Midbrain (tissue), 1 donor: ENCODE measurements at places on chromosomes 2 and 18.

GRCh38 chr2:151297882-151298281 is 8.4 kb upstream of the NMI start:
- DNase-seq, result no peak

DNA sequence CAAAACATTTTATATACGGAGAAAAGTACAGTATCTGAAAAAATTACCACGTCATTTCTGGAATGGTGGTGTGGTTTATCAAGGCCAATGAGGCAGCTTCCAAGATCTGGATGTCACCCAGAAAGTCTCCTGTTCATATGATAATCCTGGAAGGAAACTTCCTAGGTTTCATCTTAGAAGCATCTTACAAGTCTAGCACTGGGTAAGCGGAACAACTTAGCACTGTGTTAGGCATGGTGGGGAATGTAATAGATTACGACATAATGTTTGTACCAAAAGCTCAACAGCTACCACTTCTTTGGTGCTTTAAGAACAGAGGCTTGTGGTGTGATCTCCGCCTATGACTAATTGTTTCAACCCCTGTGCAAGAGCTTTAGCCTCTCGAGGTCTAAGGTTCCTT is 63.1 kb upstream of the LYPD1 start:
- no peak for DNase-seq

GRCh38 chr18:48949606-48950535 is 894 bp downstream of the SMAD7 start:
- peak; percentile 25 for DNase-seq

- DNase-seq, result no peak
Observed at GRCh38 chr2:118974103-118974993, 32.4 kb downstream of the MARCO start.

- DNase-seq, result no peak
Observed at GRCh38 chr2:174762464-174762863, 1.8 kb downstream of the CHRNA1 start.

DNA sequence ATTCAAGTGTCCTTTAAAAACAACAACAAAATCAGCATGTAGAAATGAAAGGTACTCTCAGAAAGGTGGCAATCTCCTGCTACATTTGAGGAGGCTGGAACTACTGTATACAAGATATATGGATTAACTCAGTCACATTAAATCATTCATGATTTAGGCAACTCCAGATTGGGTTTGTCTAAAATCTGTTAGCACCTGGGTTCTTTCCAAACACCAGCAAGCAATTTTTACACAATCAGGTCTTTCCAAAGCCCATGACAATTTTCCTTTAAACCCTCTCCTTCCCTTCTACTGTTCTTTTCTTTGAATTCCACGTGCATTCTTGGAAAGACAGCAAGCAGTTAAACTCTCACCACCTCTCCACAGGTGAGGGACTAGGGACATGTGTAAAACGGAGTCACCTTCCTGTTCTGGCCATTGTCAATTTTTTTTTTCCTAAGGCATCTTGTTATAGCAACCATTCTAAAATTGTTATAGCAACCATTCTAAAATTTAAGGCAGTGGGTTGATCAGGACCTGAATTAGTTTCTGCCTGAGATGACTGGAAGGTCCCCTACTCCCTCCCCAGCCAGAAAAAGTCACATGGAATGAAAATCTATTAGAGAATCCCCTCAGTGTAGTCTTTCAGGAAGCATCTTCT is 113.9 kb downstream of the ANKRD44 start:
- DNase-seq, result no peak

GRCh38 chr2:234146087-234146826 is 95.8 kb downstream of the SPP2 start:
- DNase-seq, result no peak

GRCh38 chr2:46072101-46072820 is 224.9 kb upstream of the EPAS1 start:
- DNase-seq, result no peak

DNA sequence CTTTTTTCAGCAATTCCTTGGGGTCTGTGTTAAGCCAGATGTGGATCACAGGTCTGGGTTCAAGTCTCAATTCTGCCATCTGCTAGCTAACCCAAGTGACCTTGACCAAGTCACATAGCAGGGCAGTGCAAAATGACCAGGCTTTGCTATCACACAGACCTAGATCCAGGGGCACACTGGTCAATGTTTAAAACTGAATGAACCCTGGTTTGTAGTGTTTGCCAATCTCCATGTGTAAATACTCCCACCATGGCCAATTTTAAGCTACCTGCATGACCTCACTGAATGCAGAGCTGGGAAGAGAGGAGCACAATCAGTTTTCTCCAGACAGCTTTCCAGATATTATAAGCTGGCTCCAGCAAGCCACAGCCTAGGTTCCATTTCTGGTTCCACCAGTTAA is 142.9 kb downstream of the CHST9 start:
- no peak for DNase-seq

- DNase-seq, result no peak
Observed at GRCh38 chr2:10935366-10935918, 23.7 kb downstream of the KCNF1 start.

GRCh38 chr2:71944806-71945602 is 202.7 kb downstream of the CYP26B1 start:
- DNase-seq, result no peak

DNA sequence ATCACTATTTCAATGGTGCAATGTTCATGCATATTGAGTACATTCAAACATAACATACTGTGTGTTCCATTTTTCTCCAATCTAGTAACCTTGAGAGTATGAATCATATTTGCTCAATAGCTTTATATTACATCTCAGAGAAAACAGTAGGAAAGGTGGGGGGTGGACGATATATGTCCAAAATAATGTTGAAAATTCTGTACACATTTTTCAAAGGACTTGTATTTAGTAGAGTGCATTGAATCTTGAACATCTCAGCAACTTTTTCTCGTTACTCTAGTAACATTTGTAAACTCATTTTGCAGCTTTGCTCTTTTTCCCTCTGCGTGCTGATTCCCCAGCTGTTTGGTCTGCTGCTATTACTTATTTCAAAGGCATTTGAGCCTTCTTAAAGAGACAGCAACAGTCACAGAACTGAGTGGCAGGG is 1487.0 kb downstream of the LRP1B start:
- no peak for DNase-seq

DNA sequence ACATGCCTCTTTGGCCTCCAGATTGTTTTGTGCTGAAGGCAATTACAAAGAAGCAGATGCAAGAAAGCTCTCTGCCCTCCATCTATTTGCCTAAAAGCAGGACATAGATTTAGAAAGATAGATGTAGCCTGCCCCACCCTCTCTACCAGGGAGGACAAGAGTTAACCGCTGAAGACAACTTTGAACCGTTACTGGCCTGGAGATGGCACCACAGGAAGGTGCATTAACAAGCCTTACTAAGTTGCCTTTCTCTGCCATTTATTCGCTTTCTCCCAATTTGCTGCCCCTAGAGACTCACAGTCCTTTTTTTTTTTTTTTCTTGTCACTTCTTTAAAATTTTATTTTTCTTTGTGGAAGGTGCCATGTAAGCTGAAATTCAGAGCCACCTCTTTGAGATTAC is 28.8 kb upstream of the RMDN2 start:
- DNase-seq, result no peak

- no peak for DNase-seq
Observed at GRCh38 chr2:81260320-81260719, 955.8 kb upstream of the LRRTM1 start.

DNA sequence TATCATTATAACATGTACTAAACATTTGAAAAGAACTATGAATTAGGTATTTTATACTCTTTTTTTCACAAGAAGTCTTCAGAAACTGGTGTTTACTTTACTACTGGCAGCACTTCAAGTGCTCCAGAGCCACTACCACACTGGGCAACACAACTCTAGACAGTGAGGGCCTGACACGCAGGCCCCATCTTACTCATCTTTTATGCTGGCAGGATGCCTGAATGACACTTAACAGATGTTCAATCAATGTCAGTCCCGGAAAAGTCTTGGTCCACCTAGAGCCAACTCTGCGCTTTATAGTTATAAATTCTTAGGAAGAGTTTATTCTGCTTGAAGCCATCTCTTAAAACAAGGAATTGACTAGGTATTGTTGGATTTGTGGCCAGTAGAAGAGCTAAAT is 8.7 kb upstream of the WIPF1 start:
- DNase-seq, result peak; percentile 31

- no peak for DNase-seq
Observed at GRCh38 chr2:228798458-228799207, 472.5 kb downstream of the PID1 start.

DNA sequence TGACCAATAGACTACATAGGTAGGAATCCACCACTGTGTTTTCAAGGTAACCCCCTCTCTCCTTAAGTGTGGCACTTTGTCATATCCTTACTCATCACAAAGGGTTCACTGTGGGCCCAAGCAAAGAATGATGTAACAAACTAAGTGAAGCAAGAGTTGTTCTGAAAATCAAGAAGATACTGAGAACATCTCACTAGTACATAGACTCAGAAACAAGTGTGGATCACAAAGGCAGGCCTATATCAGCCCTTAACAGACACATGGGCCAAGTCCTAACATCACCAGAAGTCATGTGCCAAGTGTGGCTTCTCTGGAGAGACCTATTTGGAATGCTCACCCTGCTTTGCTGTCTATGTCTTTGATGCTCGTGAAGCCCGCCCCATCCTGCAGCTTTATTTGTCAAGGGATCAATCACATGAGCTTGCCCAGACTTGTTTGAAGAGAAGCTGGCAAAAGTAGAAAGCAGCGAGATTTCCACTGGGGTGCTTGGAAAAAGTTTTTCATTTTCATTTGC is 131.2 kb upstream of the TTC39C start:
- DNase-seq, result no peak

GRCh38 chr2:161761160-161761559 is 136.9 kb downstream of the SLC4A10 start:
- no peak for DNase-seq

DNA sequence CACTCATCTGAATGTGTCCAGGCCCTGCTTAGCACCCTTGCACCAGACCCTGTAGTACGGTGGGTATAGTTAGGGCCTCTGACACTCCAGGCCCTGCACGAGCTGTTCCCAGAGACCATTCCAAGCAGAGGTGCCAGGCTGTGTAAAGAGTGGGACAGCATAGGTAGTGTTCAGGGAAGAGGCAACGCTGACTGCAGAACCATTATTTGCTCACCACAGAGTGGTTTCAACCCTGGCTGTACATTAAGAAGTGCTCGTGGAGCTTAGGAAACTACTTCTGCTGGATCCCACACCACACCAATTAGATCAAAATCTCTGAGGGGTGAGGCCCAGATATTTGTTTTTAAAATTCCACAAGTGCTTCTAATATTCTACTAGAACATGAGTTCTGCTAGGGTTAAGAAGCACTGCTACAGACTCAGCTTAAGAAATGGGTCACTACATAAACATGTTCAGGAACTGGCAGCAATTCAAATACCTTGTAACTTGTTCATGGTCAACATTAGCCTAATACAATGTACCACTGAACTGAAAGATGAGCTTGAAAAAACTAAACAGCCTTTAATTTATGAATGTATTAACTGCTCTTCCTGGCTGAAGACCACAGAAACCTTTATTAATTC is 183.0 kb downstream of the MYO5B start:
- no peak for DNase-seq

DNA sequence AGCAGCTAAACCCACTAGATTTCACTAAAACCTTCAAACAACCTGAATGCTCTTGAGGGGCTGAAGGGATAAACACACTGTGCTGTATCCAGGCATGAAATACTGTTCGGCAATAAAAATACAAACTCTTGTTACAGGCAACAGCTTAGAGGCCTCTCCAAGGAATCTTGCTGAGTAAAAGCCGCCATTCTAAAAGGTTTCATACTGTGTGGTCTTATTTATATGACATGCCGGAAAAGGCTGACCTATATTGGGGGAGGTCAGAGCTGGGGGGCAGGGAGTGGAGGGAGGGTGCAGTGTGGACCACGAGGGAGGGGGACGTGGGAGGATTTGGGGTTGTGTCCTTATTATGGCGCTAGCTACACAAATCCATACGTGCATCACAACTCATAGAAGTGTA is 136.2 kb downstream of the MBP start:
- DNase-seq, result no peak

GRCh38 chr18:12321333-12321732 is 13.3 kb downstream of the TUBB6 start:
- DNase-seq, result no peak

GRCh38 chr2:36464006-36464721 is 108.6 kb downstream of the CRIM1 start:
- no peak for DNase-seq

- DNase-seq, result no peak
Observed at GRCh38 chr2:113012436-113013335, 7.4 kb downstream of the IL36A start.

DNA sequence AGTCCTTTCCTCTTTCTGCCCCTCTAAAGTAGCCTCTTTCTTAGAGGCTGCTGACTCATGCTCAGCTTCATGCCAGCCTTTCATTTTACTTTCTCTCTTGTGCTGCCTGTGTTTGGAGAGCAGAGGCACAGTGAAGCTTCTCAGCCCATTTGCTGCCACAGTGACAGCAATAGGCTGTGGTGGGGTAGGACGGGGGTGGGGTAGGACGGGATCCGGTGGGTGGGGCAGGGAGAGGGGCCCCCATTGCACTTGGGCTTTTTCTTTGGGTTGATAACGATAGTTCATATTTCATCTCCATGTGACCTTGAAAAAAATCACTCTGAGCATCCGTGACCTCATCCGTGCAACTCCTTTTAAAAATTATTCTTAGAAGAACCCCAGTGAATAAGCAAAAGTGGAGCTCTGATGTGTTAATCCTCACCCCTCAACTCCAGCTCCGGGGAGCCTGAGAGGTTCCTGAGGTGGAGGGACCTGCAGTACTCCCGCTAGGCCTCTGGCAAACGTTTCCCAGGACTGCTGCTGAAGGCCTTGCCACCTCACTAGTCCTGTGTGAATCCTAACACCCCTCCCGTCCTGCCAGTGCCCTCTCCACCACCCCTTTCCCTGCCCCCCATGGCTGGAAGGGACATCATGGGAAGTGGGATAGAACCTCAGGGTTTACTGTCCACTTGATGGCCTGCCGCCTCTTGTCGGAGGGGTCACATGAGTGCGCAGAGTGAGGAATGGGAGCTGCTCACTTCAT is 70.8 kb downstream of the INPP4A start:
- DNase-seq, result peak; percentile 34

GRCh38 chr2:157052685-157053224 is 204.8 kb upstream of the GALNT5 start:
- DNase-seq, result no peak

- DNase-seq, result no peak
Observed at GRCh38 chr2:167783261-167784083, 463.9 kb downstream of the STK39 start.

- DNase-seq, result no peak
Observed at GRCh38 chr2:148130581-148130980, 109.7 kb downstream of the MBD5 start.

- no peak for DNase-seq
Observed at GRCh38 chr2:98479371-98479770, 34.7 kb downstream of the INPP4A start.

DNA sequence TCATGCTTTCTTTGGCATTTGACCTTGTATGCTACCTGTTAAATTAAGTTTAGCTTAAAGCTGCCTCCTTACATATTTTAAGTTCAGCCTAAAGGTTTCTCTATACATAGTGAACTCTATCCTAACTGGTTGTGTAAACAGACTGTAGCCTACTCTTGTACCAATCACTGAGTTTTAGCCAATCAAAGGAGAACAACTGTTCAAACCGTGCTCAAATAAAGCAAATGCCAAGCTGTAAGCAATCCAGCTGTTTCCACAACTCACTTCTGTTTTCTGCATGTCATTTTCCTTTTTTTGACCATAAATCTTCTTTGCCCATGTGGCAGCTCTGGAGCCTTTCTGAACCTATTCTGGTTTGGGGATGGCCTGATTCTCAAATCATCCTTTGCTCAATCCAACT is 1603.8 kb upstream of the ACVR2A start:
- DNase-seq, result no peak
